ENCODE measurements at places on chromosomes 13 and 19.

DNA sequence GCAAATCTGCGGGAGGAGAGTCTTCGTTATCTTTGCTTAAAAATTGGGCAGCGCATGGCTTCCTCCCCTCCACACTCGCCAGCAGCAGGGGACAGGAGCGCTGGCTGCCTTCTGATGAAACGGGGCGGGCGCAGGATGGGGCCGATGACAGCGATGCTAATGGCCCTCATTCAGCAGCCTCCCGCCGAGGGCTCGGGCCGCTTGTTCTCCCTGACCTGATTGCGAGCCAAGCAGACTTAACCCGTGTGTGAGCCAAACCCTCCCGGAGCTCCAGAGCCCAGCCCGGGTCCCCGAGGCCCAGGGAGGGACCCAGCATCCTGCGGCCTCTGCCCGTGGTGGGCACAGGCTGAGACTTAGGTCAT is 90.3 kb downstream of the KDM4B start:
- no peaks in the 10 kb centered on the region for H3K4me1 ChIP-seq
- H3K4me3 ChIP-seq: no peak overlapping the region
- H3K27me3 ChIP-seq: no peaks in the 10 kb centered on the region
- DNase-seq: no peak

DNA sequence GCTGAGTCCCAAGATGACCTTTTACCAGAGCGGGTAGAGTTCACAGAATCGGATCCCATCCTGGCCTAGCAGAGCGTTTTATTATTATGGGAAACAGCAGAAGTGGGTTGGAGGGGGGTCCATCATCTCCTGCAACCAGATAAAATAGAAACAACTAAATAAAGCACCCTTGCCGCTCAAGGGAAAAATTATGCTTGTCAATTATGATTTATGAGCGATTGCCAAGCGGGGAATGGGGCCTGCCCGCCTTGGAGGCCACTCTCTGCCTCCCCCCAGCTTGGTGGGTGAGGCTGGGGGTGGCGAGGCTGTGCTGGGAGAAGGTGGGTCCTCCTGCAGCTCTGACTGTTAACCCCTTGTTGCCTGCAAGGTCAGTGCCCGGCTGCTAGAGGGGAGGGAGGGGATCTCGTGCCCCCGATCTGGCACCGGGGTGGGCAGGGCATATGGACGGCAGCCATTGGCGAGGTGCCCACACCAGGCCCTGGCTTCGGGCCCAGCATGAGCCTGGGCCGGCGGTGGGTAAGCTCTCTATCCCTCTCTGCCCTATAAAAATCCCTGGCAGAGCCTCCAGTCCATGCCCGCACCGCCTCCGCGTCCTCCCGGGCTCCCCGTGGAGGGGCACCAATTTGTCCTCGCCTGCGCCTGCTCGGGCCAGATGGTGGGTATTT is 129.1 kb downstream of the URI1 start:
- no peak for DNase-seq
- no peak overlapping the region for H3K27ac ChIP-seq
- no peaks in the 10 kb centered on the region for H3K36me3 ChIP-seq
- H3K4me3 ChIP-seq: no peak overlapping the region
- no peaks in the 10 kb centered on the region for H3K27me3 ChIP-seq
- H3K4me1 ChIP-seq: no peaks in the 10 kb centered on the region

DNA sequence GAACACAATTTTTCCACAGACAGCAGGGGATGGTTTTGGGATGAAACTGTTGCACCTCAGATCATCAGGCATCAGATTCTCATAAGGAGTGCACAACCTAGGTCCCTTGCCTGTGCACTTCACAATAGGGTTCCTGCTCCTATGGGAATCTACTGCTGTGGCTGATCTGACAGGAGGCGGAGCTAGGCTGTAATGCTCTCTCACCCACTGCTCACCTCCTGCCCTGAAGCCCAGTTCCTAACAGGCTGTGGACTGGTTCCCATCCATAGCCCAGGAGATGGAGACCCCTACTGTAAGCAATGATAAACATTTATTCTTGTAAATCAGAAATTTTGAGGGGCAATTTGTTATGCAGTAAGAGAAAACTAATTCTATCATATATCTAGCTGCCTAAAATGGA is 1234.7 kb downstream of the SLITRK1 start:
- no peak for DNase-seq
- no peaks in the 10 kb centered on the region for H3K27me3 ChIP-seq
- no peak overlapping the region for H3K27ac ChIP-seq
- H3K4me1 ChIP-seq: no peaks in the 10 kb centered on the region
- H3K36me3 ChIP-seq: no peaks in the 10 kb centered on the region

GRCh38 chr13:51237386-51237785 is 15.2 kb downstream of the FAM124A start:
- DNase-seq: no peak
- H3K27me3 ChIP-seq: peaks cover 9% of the 10 kb centered on the region
- H3K4me1 ChIP-seq: no peaks in the 10 kb centered on the region
- H3K27ac ChIP-seq: no peak overlapping the region

DNA sequence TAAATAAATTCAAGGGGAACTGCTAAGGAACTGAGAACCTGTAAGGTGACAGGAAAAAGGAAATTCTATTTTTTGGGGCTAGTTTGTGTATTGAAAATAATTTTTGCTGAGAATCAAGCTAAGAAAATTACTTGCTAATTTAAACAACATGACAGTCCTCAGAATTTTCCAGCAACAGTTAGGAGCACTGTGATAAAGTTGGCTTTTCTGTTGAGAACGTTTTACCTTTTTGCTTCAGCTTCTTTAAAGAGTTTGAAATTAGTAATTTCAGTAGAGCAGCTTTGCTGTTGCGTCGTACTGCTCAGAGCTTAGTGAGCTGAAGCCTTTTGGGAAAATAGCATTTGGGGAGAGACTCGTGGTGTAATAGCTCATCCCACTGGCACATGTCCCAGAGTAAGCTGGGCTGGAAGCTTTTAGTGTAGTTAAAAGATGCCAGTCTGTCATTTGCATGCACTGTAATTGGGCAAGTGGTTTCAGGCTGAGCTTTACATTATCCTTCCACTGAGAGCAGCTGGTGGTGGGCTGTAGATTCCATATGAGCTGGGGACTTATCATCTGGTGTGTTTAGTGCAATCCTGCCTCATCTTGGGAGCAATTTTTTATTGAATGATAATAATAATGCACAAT is 69.8 kb downstream of the LRCH1 start:
- peaks cover 45% of the 10 kb centered on the region for H3K4me1 ChIP-seq
- no peak overlapping the region for H3K27ac ChIP-seq
- H3K4me3 ChIP-seq: no peak overlapping the region
- H3K36me3 ChIP-seq: peaks cover 2% of the 10 kb centered on the region
- no peak for DNase-seq

- no peaks in the 10 kb centered on the region for H3K27me3 ChIP-seq
- DNase-seq: no peak
- no peaks in the 10 kb centered on the region for H3K36me3 ChIP-seq
- H3K4me3 ChIP-seq: no peak overlapping the region
- H3K27ac ChIP-seq: no peak overlapping the region
- H3K4me1 ChIP-seq: no peaks in the 10 kb centered on the region
These were observed 186.7 kb downstream of the RFC3 start for GRCh38 chr13:34004676-34005075.

GRCh38 chr19:1553415-1553814 is 14.7 kb downstream of the MEX3D start:
- no peak overlapping the region for H3K27ac ChIP-seq
- no peak overlapping the region for H3K4me3 ChIP-seq
- peaks cover 1% of the 10 kb centered on the region for H3K27me3 ChIP-seq
- no peaks in the 10 kb centered on the region for H3K36me3 ChIP-seq

- H3K27ac ChIP-seq: no peak overlapping the region
- no peaks in the 10 kb centered on the region for H3K27me3 ChIP-seq
- H3K36me3 ChIP-seq: no peaks in the 10 kb centered on the region
- no peak for DNase-seq
- H3K4me1 ChIP-seq: no peaks in the 10 kb centered on the region
- no peak overlapping the region for H3K4me3 ChIP-seq
These were observed 71.3 kb downstream of the RAB20 start for GRCh38 chr13:110490009-110490770.

DNA sequence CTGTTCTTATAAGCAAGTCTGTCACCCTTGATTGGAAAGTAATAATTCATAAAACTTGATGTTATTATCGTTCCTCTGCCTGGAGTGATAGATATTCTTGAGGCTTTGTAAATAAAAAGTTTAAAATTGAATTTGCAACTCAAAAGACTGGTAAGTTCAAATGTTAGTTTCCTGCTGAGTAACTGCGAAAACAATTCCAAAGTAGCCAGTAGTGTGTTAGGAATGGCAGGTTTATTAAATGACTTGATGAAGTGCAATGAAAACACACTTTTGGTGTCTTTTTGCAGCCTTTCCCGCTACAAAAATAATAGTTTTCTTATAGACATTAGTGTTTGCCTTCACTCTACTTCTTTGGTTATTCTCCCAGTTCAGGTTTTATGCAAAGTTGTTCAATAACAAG is 299.3 kb downstream of the DLEU7 start:
- no peak for DNase-seq
- no peak overlapping the region for H3K27ac ChIP-seq
- H3K36me3 ChIP-seq: no peaks in the 10 kb centered on the region
- no peaks in the 10 kb centered on the region for H3K27me3 ChIP-seq
- H3K4me3 ChIP-seq: no peak overlapping the region

GRCh38 chr19:5697890-5698634 is 8.0 kb downstream of the RPL36 start:
- no peaks in the 10 kb centered on the region for H3K27me3 ChIP-seq
- peaks cover 48% of the 10 kb centered on the region for H3K36me3 ChIP-seq
- H3K27ac ChIP-seq: no peak overlapping the region
- no peak for DNase-seq

- no peak overlapping the region for H3K27ac ChIP-seq
- no peak overlapping the region for H3K4me3 ChIP-seq
- H3K4me1 ChIP-seq: no peaks in the 10 kb centered on the region
- no peak for DNase-seq
- H3K27me3 ChIP-seq: peaks cover 10% of the 10 kb centered on the region
- no peaks in the 10 kb centered on the region for H3K36me3 ChIP-seq
These were observed 12.7 kb downstream of the F10 start for GRCh38 chr13:113135281-113135760.

DNA sequence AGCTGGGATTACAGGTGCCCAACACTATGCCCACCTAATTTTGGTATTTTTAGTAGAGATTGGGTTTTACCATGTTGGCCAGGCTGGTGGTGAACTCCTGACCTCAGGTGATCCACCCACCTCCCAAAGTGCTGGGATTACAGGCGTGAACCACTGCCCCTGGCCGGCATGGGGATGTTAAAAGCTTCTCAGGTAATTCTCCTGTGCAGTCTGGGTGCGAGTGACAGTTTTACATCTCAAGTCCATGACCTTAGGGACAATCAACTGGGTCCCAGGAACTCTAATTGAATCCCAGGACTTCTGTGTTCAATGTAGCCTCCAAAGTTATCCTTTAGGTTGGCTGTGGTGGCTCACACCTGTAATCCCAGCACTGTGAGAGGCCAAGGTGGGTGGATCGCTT is 100.1 kb upstream of the TSHZ3 start:
- H3K36me3 ChIP-seq: no peaks in the 10 kb centered on the region
- no peak overlapping the region for H3K27ac ChIP-seq
- DNase-seq: no peak
- H3K27me3 ChIP-seq: peaks cover 5% of the 10 kb centered on the region
- no peak overlapping the region for H3K4me3 ChIP-seq

GRCh38 chr19:5903624-5904351 is at the start of gene NDUFA11:
NDUFA11 (minus strand) TSS chr19:5903790; CDS start chr19:5903708, 82 bp downstream.
- peak; percentile 98 for DNase-seq
- H3K27me3 ChIP-seq: no peaks in the 10 kb centered on the region
- H3K4me3 ChIP-seq: peak within 1 kb of the TSS; percentile 99
- H3K27ac ChIP-seq: peak within 1 kb of the TSS; percentile 100
- peaks cover 16% of the 10 kb centered on the region for H3K36me3 ChIP-seq

DNA sequence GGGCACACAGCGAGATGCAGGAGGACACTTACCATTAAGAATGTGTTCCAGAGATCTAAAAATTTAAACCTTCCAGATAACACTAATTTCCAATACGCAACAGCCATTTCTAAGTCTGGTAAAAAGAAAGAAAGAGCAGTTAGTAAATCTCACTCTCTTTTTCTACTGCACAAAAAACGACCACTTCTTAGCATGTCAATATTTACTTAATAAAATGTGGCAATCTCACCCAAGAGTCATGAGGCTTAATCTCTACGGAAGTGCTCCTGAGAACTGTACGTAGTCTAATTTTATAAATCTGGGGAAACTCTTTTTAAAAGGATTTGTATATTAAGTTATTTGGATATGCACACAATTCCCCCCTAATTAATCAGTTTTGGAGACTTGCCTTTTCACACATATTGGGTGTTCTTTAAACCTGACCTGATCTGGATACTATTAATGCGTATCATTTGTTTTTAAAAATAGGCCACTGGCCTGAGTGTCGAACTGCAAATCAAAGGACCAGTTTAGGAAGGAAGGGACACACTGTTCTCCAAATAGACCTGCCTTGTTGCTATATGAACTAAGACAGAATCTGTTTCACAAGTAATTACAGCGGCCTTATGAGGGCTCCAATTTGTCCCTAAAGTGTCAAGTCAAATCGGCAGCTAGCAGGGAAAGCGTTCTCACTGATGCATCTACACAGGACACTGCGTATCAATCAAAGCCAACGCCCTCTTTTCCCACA is 7.9 kb upstream of the ADPRHL1 start:
- no peak overlapping the region for H3K4me3 ChIP-seq
- H3K27ac ChIP-seq: no peak overlapping the region
- DNase-seq: no peak
- no peaks in the 10 kb centered on the region for H3K27me3 ChIP-seq
- peaks cover 3% of the 10 kb centered on the region for H3K4me1 ChIP-seq
- peaks cover 13% of the 10 kb centered on the region for H3K36me3 ChIP-seq

DNA sequence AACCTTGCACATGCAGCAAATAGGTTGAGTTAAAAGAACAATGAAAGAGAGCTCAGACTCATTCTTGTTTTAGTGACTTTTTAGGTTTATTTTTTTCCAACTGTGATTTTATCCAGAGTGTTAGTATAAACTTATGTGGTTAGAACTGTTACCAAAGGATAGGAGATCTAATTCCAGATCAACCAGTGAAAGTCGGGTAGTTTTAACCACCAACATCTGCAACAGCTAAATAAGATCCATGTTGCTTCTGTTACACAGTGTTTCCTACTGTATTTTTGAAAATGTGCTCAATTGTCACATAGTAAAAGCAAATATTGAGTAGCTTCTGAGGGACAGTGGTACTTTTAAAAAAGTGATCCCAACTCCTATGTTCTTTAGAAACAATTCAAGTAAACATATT is 53.9 kb upstream of the ARGLU1 start:
- H3K27me3 ChIP-seq: peaks cover 15% of the 10 kb centered on the region
- no peak for DNase-seq
- no peak overlapping the region for H3K4me3 ChIP-seq
- H3K4me1 ChIP-seq: peaks cover 2% of the 10 kb centered on the region
- H3K27ac ChIP-seq: no peak overlapping the region

All from activated CD8-positive, alpha-beta T cell treated with anti-CD3 and anti-CD28 coated beads for 36 hours (primary cell).